Endodermal cell (in vitro differentiated cells): ENCODE measurements at places on chromosomes 4 and X.
A peak's percentile ranks its signal among the peaks of the same experiment; 100 is the strongest.

- no peak for DNase-seq
Observed at GRCh38 chr4:165666836-165667235, 206.2 kb upstream of the TLL1 start.

DNA sequence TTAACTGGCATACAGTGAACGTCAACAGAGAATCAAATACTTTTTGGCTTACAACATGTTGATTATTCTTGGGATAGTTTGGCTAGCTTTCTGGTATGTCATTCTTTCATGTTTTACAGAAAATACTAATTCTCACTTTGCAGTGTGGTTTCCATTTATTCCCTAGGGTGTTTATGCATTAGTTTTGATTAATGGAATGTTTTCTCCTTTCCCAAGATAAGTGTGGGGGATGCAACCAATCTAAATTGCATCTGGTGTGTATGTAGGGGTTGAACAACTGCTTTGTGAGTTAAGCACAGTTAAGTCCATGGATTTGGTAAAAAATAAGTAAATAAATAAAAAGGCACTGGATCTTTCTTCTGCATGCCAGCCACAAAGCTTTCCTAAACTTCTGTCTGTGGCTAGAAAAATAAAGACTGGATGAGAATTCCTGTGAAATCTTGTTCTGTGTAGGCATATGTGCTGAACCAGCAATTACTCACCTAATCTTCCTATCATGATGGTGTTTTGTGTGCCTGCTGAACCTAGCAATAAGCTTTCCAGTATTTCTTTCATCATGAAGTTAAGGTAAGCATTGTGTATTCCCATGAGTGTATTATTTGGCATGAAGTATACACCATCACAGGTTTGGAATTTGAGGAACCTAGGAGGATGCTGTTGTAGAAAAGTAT, 50.6 kb upstream of the TENM3 start:
- no peak for DNase-seq

DNA sequence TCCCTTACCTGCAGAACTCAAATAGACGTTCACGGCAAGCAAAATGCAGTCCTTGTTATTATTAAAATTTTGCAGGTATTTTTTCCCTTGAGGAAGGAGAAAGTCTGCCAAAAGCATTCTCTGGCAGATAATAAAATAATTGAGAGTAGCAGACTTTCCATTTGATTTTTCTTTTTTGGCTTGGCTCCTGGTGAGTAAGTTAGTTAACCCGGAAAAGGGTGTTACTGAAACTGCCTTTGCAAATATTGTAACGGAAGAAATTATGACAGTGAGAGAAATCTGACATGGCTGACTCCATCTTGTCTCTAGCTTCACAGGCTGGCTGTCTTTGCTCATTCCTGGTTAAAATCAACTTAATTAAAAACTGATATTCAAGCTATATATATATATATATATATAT, 100.5 kb downstream of the GPR143 start:
- no peak for DNase-seq

GRCh38 chrX:18997916-18998315, 14.0 kb upstream of the PHKA2 start:
- DNase-seq, result peak; percentile 54

- no peak for DNase-seq
Observed at GRCh38 chr4:120304801-120305200, 238.2 kb upstream of the MAD2L1 start.

DNA sequence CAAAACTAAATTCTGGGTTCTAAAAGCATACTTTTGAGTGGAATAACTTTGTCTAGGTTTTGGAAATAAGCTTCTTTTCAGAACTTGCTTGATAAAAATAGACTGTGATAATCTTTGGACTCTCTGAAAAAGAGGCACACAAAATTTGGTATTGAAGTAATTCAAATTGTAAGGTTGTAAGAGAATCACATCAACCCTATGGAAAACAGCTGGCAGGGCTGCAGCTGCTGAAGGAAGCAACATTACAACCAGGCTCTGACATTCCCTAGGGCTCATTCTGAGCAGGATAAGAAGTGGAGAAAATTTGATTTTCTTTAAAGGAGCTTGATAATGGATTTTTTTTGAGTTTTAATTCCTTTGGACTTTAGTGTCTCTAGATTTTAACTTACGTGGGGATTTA, 147.6 kb downstream of the FSTL5 start:
- DNase-seq, result no peak

GRCh38 chr4:11070813-11071212, 357.9 kb downstream of the HS3ST1 start:
- no peak for DNase-seq

DNA sequence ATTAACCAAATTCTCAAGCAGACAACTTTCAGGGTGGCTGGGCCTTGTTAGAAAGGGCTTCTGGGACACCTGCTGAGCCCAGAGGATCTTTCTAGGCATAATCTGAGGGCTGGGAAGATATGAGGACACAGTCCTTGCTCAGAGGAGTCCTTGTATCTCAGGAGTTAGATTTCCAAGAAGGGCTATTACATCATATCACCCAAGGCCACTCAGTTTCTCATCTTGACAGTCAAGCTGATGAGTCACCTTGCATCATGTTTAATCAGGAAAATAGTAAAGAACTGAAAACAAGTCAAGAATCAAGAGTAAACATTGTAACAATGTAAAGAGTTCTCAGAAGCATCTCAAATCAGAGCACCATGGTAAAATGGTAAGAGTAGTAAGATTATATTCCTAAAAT, 4.0 kb downstream of the PCYT1B start:
- no peak for DNase-seq

DNA sequence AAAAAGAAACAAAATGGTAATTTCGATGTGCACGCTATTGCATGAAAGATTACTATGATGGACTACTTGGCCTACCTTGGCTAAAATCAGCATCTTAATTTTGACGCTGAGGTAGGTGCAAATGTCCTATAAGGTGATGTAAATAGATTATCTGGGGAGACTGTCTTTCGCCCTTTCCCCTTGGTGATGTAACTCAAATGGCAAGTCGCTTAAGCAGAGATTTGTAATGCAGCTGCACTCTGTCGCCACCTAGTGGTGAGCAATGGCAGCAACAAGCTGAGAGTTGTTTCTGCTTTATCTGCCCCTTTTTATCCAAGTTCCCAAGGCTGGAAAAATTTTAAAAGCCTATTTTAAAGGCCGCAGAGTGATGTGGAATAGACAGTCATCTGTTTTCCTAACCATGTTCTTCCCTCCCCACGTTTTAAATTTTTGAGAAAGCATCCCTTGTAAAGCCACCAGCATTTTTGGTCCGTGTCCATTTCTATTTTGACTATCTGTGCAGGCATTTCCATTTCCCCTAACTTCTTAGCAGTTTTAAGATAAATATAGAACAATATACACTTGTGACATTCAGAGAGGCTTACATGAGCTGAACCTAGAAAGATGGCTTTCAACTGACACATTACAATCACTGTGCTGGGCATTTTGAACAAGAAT, 62.4 kb upstream of the PDLIM3 start:
- DNase-seq, result peak; percentile 87

- DNase-seq, result no peak
Observed at GRCh38 chr4:41129128-41129754, 85.1 kb downstream of the APBB2 start.

- no peak for DNase-seq
Observed at GRCh38 chr4:78748381-78748780, 27.8 kb upstream of the BMP2K start.

GRCh38 chr4:7805533-7806337, 133.9 kb downstream of the AFAP1 start:
- peak; percentile 68 for DNase-seq

- DNase-seq, result no peak
Observed at GRCh38 chr4:90293320-90293719, 166.1 kb downstream of the CCSER1 start.

- no peak for DNase-seq
Observed at GRCh38 chr4:158003212-158003611, 169.6 kb downstream of the GASK1B start.

DNA sequence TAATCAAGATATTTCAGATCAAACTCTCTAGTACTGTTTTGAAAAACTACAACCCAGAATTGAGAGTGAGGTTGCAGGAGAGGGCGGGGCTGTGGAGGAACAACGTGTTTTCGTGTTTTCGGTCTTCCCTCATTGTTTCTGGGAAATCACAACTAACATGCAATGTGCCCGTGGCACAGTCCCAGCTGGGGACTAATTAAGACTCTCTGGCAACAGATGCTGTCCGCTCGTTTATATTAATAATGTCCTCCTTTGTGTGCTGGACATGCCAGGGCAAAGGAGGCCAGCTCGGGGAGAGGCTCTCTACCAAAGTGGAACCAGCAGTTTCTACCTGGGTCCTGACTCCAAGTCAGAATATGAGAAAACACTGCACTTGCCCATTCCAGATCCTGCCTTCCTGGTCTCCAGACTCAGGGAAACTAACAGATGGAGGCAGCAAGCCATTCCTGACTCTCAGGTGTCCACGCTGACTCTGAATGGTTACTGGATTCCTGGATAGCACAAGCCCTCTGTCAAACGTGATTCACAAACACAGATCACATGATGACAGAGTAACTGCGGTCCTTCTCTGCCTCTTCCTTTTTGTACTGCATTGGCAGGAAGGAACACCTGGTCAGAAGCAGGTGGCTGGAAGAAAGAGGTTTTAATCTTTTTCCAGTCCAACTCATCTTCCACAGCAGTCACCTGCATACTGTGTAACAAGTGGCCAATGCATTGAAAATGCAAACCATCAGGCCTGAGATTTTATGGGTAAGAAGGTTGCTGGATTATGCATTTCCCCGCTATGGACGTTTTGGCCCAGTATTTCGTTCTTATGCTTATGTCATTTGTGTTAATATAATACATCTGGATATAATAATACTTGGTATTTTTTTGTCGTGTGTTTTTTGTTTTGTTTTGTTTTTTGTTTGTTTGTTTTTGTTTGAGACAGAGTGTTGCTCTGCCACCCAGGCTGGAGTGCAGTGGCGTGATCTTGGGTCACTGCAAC, 65.0 kb downstream of the COQ2 start:
- no peak for DNase-seq

DNA sequence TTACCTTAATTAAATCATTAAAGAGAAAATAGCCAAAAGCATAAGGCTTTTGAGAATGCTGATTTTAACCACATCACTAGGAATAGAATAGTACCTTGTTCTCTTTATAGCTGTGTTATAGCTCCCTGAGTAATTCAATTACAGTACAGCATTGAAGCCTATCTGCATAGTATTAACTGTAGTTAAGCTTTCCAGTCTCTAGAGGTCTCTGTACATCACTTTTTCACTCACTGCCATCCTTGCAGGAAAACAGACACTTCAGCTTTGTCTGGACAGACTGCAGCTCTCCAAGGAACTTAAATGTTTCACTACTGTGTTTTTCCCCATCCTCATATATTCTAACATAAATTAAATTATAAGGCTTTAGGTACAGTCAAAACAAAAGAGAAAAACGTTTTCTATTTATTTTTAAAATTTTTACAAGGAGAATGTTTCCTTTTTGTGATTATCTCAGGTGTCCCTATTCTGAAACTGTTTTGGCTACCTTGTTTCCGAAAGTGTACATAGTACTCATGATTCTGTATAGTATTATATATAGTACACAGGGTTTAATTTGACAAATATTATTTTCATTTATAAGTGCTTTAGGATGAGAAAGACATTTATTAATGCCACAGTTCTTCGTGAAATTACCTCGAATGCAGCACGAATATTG, 407.9 kb downstream of the PCDH18 start:
- no peak for DNase-seq

DNA sequence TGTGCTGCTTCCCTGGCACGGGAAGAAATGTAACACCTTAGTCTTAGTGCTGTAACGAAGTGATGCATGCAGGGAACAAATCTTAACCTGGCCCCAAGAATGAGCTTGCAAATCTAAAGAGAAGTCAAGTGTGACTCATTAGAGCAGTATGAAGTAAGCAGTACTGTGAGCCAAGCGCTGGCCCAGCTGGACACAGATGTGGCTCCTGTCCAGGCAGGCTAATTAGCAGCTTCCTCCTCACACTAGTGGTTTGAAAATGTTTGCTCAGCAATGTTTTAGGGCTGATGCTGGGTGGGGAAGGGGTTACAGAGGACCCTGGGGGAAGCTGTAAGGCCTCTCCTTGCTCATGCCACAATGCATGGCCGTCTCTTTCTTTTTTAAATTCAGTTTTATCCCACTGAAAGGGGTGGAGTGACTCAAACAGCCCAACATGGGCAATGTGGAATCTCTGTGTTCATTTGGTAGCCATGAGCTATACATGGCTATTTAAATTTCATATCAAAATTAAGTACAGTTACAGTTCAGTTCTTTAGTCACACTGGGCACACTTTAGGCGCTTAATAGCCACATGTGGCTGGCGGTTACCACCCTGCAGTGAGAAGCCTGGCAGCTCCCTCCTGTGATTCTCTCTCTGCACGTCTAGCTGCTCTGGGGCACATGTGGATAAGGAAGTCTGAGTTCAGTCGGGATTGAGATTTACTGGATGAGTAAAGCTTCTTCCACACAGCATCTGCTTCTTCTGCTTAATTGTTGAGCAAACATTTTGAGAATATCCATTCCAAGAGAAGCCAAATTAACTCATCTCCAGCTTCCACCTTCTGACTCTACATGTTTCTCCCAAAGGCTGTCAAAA, 48.8 kb downstream of the MAP7D2 start:
- peak; percentile 57 for DNase-seq

- no peak for DNase-seq
Observed at GRCh38 chr4:109298279-109299010, 4.0 kb downstream of the COL25A1 start.

- DNase-seq, result no peak
Observed at GRCh38 chr4:185341377-185341776, 54.3 kb downstream of the LRP2BP start.

DNA sequence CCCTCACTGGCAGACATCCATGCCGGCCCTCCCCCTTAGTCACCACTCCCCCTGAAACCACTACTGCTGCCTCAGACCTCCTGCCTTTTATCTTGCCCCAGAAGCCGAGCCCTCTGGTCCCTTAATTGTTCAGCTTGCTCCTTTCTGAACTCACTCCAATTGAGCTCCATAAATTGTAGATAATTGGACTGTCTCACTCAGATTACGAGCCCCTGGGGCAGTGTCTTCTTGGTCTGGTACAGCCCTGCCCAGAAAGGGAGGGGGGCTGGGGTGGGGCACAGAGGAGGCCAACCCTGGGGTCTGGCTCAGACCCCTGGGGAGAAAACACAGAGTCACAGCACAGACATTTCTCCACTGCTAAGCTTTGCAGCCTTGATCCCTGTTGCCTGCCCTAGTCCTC, 39.4 kb downstream of the NALF2 start:
- no peak for DNase-seq

DNA sequence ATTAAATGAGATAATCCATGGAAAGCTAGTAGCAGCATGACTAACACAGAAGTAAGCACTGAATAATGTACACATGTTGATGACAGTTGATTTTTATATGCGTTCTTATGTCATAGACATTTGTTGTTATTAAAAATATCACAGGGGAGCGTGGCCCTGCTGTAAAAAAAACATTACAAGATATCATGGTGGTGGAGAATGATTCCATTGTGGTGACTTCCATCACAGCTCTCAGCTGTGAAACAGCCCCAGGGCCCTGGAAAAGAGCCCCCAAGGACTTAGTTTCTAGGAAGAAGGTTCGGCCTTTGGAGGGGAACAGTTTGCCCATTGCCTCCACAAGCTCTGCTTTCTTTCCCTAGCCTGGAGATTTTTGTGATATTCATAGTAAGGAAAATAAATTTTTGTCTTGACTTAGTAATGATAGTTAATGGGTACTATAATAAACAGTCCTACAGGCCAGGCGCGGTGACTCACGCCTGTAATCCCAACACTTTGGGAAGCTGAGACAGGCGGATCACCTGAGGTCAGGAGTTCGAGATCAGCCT, 49.9 kb downstream of the FAM114A1 start:
- DNase-seq, result no peak
